Activated naive CD4-positive, alpha-beta T cell treated with Interleukin-2 at 50 U/mL for 16 hours (primary cell): ENCODE measurements at places on chromosomes 7 and 10.

DNA sequence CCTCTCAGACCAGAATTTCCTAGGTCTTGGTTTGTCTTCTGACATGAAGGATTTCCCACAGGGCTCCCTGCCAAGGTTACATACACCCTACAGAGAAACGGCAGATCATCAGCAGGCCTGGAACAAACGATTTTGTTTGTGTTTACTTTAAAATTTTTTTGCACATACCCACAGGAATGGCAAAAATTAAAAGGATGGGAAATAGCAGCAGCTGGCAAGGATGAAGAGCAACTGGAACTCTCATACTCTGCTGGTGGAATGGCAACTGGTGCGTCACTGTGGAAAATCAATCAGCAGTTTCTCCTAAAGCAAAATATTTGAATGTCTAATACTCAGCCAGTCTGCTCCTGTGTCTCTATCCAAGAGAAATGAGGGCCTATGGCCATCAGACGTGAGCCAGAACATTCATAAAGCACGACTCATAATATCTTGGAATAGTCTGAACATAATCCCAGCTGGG lies 6.5 kb downstream of the BAIAP2L1 start:
- no peak for DNase-seq

DNA sequence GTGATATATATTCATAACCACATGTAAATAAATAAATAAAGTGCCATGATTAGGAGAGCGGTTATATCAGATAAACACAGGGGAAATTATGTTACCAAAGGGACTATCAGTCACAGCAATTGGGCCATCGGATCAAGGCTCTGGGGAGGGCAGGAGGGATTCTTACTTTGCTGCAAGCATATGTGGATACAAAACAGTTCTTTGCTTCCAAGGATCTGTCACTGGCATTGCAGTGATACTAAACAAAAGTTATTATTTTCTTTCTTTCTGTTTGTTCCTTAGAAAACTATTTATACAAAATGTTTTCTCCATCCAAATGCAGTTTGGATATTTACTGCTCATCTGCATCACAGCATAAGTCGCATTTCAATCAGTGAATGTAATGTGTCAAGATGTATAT lies 188.4 kb upstream of the MGMT start:
- no peak for DNase-seq

DNA sequence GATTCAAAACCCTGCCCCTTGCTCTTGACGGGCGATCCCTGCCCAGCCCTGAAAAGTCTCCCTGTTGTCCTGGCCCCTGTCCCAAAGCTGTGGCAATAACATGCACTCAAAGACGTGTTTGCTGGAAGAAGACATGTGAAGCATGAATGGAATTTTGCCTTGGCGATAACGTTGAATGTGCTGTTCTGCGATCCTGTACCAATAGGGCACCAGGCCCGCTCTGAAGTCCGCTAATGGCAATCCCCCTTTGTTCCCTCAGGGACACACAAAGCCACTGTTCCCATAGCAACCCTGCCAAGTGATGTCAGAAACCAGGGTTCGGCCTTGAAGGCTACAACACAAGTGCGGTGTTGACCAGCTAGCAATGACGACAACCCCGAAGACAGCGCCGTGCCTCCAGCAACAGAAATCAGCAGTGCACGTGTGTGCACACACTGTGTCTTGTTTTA lies 284.6 kb downstream of the KLF6 start:
- DNase-seq, result no peak

- DNase-seq, result no peak
These were observed 5.2 kb upstream of the KBTBD2 start for GRCh38 chr7:32896564-32897347.

DNA sequence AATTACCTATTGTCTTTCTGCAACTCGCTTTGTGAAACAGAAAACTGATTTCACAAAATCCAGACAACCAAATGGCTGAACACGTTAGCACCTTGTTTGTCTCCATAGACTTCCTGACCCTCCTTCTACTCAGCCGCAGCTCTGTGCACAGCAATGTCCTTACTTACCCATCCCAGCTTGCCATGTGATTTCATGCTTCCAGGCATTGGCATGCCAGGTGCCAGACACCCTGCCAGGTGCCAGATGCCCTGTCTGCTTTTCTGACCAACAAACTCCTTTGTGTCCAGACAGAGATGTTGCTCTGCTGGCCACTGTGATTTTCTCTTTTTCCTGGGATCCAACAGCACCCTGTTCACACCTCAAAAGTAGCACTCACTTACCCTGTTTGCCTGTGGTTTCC lies 16.1 kb upstream of the FAM170B start:
- DNase-seq, result no peak

DNA sequence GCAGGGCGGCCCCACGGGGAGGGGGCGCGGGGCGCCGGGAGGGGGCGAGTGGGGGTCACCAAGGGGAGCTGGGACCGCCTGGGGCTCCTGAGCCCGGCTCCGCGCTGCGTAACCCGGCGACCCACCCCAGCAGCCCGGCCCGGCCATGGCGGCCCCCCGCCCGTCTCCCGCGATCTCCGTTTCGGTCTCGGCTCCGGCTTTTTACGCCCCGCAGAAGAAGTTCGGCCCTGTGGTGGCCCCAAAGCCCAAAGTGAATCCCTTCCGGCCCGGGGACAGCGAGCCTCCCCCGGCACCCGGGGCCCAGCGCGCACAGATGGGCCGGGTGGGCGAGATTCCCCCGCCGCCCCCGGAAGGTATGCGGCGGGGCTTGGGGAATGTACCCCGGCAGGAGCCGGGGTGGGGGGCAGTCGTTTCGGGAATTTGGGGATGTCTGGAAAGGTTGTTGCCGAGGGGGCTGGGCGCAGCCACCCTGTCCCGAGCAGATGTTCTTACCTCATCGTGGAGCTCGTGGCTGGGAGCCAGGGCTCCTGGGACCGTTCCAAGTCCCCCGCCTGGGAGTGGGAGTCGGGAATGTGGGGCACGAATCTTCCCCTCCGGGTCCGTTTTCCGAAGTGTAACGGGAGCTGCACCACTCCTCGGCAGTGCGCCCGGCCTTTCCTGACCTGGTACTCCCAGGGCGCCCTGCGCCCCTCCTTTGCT lies 431 bp downstream of the ZYX start:
- DNase-seq, result no peak

GRCh38 chr10:83538047-83538446 lies 601.3 kb upstream of the GHITM start:
- DNase-seq, result no peak

DNA sequence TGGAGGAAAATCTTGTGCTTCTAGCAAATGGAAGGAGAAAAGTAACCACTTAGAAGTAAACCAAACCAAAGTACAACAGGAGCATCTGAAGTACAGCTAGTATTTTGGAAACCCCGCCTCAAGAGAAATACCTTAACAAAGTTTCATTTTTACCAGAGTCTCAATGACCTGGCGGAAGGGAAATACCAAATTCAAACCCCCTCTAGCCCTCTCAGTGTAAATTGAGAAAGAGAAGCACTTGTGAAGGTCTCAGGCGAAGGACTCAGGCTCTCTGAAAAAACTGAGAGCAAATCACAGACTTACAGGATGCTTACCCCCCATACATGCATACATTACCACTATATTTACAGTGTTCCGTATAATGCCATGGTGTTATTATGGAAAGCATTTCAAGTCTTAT lies 70.1 kb downstream of the ZPBP start:
- DNase-seq, result no peak

DNA sequence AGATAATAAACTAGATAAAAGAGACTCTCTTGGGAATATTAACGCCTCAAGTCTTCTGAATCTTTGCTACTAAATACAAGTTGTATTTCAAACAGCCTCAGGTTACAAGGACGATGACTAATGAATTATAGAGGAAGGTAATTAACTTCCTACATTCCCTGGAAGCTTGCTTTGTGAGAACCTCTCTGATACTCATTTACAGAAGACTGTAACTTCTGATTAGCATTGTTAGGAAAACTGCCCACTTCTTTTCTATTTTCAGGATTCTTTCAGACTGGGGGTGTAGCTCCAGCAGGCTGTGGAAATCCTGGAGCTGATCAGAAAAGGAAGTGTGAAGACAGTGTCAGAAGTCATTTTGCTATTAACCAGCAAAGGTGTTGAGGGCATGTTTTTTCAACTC lies 316.7 kb upstream of the NPSR1 start:
- DNase-seq, result no peak

- no peak for DNase-seq
These were observed 676.9 kb downstream of the GATA3 start for GRCh38 chr10:8731121-8732095.

DNA sequence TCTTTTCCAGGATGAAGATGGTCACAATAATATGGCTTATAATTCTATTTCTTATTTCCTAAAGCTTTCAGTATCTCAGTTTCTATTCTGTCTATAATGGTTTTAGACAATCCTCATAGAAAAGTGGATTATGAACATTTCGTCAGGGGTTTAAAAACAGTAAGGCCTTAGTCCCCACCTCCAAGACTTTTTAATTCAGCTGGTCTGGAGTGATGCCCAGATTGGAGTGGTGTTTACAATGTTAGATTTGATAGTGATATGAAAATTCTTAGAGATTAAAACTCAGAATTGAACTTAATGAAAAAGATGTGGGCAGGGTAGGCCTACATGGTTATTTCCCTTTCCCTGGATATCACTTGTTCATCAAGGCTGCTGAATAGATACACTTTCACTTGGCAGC lies 1238.3 kb downstream of the SORCS3 start:
- DNase-seq, result no peak

DNA sequence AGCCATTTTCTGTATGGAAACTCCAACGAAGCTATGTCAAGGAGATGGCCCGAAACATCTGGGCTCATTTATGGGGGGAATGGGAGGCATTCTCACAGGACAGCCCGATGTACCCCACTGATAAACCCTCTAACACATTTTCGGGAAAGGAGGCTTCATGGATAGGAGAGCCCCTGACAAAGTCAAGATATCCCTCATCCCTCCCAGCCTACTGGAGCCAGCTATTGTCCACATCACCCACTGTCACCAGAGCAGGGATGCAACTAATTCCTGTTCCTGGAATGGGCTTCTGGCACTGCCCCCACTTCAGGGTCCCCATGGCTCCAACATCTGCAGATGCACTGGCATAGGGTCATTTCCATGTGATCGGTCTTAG lies 98.2 kb upstream of the BMPER start:
- DNase-seq, result no peak

DNA sequence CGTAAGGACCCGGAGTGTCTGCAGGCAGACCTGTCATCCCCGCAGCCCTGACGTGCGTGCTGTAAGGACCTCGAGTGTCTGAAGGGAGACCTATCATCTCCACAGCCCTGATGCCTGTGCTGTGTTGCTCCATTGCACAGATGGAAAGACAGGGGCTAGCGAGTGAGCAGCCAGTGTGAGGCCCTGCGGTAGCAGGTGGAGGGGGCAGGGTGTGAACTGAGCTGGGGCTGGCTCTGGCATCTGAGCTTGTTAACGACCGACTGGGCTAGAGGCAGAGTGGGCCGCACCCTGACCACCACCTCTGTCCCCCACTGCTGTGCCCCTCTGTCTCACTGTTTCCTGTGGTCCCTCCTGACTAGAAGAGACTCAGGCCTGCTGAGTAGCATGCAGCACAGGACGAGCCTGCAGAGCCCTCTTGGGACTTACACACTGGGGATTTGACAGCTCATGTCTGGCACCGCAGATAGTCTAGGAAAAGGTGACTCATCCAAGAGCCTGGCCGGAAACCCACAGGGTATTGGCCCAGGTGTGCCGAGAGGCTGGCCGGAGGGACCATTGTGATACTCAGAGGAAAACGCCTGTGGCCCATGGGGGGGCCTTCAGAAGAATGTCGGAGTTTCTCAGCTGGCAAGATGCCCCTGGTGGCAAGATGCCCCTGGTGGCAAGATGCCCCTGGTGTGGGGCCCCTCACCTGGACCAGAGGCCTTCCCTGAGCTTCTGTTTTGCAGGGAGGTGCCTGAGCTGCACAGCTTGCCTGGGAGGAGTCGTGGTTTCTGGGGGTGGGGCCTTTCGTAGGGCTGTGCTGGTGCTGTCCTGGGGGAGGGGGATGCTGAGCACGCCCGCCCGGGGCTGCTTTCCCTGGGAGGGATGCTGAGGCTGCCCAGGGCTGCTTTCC lies 34.3 kb downstream of the INPP5A start:
- DNase-seq, result peak; percentile 67

DNA sequence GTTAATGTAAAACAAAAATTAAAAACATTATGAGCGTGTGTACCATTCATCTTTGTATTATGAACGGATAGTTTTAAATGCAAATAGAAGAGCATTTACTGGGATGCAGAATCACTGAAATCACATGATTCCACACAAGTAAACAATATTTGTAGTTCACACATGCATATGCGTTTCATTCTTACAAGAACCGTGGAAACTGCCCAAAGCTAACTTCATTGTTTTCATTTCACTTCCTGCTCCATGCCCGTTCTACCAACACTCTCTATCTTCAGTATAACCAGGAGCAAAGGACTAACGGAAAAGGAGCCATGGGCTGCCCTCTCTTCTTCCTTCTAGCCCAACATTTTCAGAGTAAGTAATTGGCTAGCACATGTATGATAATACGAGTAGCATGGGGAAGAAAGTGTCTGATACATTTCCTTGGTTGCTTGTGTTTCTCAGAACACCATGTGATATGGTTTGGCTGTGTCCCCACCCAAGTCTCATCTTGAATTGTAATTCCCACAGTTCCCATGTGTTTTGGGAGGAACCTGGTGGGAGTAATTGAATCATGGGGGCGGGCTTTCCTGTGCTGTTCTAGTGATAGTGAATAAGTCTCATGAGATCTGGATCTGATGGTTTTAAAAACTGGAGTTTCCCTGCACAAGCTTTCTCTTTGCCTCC lies 38.8 kb downstream of the ZNF783 start:
- DNase-seq, result no peak

GRCh38 chr7:105532709-105533460 lies 884 bp downstream of the RINT1 start:
- DNase-seq, result no peak

DNA sequence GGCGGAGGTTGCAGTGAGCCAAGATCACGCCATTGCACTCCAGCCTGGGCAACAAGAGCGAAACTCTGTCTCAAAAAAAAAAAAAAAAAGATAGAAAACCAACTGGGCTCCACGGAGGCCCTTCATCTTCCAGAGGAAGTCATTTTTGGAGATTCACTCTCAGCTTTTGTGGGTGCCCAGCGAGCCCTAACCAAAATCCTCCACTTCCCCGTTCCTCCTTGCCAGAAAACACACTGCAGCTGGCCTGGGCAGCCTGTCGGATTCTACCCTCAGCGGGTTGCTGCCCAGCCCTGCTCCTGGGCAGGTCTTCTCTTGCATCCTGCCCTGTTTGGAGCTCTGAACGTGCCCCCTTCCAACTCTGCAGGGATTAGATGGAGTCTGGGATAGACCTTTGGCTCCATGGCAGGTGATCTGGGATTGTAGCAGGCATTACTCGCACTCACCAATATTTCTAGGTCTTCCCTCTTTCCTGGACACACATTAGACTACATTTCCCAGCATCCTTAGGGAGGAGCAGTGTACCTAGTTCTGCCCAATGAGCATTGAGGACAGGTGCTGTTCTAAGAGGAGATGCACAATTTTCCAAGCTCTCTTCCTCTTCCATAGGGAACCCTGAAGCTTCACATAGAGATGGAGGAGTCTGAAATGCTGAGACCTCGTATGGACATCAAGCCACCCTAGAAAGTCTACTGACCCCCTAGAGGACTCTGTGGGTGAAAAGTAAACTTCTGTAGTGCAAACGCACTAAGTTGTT lies 4.6 kb downstream of the GRID2IP start:
- no peak for DNase-seq

- DNase-seq, result no peak
These were observed 26.3 kb downstream of the HECW1 start for GRCh38 chr7:43138710-43139109.
